ENCODE measurements at places on chromosomes 6 and 20.
A peak's percentile ranks its signal among the peaks of the same experiment; 100 is the strongest.

- no peak for DNase-seq
These were observed 508.1 kb downstream of the KIF16B start for GRCh38 chr20:16064989-16065707.

DNA sequence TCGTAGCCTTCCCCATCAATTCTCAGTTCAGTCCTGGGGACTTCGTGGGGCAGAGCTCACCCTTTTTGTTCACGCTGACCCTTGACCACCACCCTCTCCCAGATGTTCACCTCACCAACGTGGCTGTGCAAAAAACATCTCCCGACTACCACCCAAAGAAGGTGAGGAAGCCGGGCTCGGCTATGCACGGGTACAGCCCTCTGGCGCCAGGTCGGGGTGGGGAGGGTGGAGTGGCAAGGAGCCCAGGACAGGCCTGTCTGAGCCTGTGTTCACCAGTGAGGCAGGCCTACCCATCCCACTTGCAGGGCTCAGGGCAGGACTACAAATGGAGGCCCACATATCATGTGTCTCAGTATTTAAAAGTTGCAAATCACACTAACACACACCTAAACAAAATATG, 18.1 kb downstream of the PDRG1 start:
- DNase-seq, result no peak

DNA sequence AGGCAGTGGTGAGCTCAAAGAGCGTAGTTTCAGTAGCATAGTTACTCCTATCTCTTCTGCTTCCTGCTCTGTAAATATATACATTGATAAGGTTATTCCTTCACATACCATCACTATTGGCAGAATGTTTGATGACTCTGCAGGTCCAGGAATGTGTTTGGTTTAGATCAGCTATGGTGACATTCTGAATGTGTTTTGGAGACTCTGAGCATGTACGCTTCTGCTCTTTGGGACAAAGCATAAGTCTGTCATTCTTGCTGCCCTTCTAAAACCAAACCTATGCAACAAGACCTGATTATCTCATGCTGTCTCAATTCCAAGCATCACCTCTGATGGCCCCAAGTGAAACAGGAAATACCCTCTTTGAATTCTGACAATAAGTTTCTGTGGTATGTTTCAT, 1074.3 kb downstream of the KIF16B start:
- DNase-seq, result no peak

GRCh38 chr6:18464176-18464575, 77.0 kb downstream of the RNF144B start:
- no peak for DNase-seq

- no peak for DNase-seq
These were observed 135.1 kb upstream of the B3GAT2 start for GRCh38 chr6:71091956-71092355.

DNA sequence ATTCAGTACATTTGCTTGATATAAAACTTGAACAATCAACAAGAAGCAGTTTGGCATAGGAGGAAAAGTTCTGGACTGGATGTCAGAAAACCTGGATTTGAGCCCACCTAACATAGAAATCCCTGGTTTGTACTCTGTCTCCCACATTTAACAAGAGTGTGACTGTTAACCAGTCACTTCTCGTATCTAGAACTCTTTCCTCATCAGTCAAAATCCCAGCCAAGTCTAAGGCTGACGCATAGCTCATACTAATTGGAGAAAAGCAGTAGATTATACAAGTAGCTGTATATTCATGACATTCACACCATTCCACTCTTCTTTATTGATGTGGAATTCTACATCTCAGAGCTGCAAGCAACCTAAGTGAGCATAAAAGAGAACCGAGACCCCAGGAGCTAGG, 222.7 kb downstream of the PHACTR1 start:
- no peak for DNase-seq

- no peak for DNase-seq
These were observed 232.0 kb downstream of the ANKRD60 start for GRCh38 chr20:57996465-57996864.

- no peak for DNase-seq
These were observed 22.9 kb upstream of the HMGA1 start for GRCh38 chr6:34213772-34214171.

DNA sequence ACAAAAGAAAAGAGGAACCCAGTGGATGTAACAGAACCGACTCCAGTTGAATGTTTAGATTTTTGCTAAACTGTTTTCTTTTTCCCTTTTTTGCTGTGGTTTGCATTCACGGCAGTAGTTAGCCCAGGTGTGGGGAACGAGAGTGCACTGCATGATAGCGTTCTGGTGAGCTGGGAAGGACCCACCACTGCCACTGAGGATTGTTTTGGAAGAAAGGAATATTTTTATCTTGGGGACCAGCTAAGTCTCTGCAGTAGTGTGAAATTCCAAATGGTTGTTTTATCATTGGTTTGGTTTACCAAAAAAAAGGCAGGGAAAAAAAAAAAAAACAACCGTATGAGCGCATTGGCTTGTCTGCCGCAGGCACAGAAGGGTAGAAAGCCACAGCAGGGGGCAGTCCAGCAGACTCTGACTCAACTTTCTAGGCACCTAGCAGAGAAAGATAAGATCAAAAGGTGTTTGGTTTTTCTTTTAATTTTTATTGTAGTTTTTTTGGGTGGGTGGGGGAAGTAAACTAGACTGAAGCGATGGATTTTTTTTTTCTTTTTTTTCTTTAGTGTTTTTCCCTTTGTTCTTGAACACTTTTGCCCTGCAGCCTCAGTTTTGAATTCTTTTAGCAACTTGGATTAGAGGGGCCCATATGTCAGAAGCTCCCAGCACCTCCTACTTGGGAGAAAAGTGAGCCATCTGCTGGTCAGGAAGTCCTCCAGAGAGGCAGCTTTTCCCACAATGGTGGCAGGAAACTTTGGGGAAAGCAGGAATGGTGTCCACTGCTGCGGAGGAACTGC, 13.5 kb upstream of the RAB5IF start:
- DNase-seq, result peak; percentile 49

- DNase-seq, result peak; percentile 58
These were observed 48.8 kb upstream of the ZNF217 start for GRCh38 chr20:53642196-53643030.

All from stimulated activated naive CD8-positive, alpha-beta T cell treated with anti-CD3 and anti-CD28 coated beads, Interleukin-15, Interleukin-2, amounts not matched to agents 100 U/mL and 50 U/mL, for 24 hours (primary cell).